Activated CD4-positive, alpha-beta T cell treated with anti-CD3 and anti-CD28 coated beads for 4 hours (primary cell): ENCODE measurements at places on chromosomes 4 and X.

- DNase-seq, result no peak
Measured at GRCh38 chr4:89077761-89078160, 20.8 kb upstream of the FAM13A start.

GRCh38 chrX:116232833-116233232 lies 62.3 kb downstream of the AGTR2 start:
- no peak for DNase-seq

GRCh38 chr4:105155426-105155825 lies 8.8 kb downstream of the TET2 start:
- no peak for DNase-seq

DNA sequence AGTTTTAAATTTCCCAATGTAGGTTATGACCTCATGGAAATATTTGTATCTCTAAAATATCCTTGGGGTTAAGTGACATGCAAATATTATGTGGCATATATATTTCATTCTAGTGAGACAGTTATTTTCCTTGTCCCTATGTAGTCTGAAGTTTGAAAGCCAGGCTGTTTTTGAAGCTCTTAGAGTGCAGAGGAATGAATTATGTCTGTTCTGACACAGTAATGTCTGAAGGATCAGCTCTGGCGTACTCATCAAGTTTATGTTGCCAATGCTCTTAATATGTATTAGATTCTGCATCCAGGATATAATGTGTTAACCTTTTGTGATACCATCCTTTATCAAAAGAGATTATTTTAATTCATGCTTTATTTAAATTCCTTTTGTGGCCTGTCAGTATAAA lies 355.8 kb downstream of the PCDH7 start:
- DNase-seq, result no peak

- DNase-seq, result no peak
Measured at GRCh38 chrX:31293409-31293808, 221.6 kb upstream of the FTHL17 start.

DNA sequence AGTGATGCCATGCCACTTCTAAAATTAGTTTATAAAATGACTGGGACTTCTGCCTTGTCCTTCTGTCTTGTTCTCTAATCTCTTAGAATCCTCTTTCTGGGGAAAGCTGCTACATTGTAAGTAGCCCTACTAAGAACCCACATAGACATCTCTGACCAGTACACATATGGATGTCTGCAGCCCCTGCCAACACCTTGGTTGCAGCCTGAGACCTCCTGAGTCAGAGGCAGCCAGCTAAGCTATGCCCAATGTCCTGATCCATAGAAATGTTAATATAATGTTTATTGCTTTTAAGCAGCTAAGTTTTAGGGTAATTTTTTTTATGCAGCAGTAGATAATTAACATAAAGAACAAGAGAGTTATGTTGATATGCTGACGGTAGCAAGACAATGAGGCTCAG lies 1029.5 kb upstream of the INTU start:
- no peak for DNase-seq
